ENCODE measurements at places on chromosomes 4 and X.

GRCh38 chr4:57190601-57191481, 80.7 kb upstream of the IGFBP7 start:
- no peak for DNase-seq

GRCh38 chrX:11965436-11965835, 172.8 kb upstream of the FRMPD4 start:
- no peak for DNase-seq

GRCh38 chr4:94954251-94954650, 196.5 kb downstream of the BMPR1B start:
- DNase-seq, result no peak

DNA sequence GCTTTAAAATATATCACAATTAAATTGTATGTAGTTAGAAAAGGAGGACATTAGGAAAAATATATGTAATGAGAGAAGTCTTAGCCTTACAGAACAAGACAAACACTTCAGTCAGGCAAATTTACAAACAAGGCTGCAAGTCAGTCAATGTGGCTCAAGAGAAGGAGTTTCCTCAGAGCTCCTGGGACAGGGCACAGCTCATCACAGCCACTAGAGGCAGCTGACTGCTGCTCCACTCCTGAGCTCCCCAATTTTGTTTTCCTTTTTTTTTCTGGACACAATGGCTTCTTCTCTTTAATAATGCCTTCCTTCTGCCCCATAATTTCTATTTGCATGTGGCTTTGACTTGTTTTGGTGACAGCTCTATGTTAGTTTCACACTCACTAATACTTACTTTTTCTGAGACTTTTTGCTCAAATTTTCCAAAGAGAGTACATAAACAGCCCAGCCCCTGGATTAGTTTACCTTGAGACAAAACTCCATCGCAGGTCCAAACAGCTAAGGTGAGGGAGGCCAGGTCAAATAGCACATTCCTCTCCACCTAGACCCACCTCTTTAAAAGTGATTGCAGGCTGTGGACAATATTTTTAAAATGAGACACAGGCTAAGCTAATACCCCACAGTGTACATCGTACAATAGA, 850.4 kb upstream of the FRG1 start:
- no peak for DNase-seq

DNA sequence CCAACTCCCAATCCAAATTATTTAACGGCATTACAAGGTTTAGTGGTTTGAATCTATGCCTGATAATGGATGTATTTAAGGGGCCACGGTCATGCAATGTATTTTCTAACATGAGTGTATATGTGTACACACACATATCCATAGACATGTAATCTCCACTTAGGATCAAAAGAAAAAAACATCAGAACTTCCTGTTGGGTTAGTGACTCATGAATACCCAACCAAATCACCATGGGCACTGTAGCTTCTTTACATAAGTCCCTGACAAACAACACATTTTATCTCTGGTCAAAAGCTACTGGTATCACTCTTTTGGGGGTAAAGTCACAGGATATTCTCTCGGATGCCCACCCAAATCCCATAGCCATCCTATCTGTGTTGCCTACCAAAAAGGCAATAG, 36.5 kb upstream of the TFDP3 start:
- no peak for DNase-seq

- no peak for DNase-seq
Observed at GRCh38 chrX:50333308-50333707, 128.7 kb downstream of the CCNB3 start.

GRCh38 chrX:11881485-11882170, 123.6 kb downstream of the MSL3 start:
- no peak for DNase-seq

DNA sequence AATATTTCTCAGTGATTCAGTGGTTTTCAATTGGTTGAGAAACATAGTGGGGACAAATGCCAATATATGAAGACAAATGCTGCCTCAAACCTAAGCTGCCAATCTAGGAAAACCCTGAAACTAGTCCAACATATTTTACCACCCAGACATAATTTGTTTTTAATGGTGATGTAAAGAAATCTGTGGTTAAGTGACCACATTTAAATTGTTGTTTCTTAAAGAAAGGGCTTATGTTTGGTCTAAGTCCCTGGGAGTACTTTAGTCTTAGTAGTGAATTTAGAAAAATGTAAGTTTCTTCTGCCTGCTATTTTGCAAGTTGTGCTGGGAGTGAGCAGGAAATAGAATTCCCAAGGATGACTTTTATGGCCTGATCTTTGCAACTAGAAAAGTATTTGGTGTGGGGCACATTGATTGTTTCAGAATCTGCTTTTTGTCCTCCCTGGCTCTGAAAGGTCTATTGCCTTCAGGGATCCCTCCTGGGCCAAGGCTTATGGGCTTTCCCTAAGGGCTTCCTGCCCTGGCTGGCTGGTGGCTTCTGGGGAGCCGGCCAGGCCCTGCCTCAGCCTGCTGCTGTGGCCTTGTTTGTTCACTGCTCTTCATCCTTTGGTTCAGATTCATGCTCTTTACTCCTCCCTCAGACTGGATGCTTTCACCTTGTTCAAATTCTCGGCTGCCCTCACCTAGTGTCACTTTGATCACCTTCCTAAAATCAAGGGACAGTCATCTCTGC, 169.8 kb upstream of the JADE1 start:
- DNase-seq, result no peak

- no peak for DNase-seq
Observed at GRCh38 chrX:104659005-104659744, 93.2 kb downstream of the IL1RAPL2 start.
